Activated T-cell treated with anti-CD3 and anti-CD28 coated beads for 48 hours (primary cell): ENCODE measurements at places on chromosomes 13 and 19.

DNA sequence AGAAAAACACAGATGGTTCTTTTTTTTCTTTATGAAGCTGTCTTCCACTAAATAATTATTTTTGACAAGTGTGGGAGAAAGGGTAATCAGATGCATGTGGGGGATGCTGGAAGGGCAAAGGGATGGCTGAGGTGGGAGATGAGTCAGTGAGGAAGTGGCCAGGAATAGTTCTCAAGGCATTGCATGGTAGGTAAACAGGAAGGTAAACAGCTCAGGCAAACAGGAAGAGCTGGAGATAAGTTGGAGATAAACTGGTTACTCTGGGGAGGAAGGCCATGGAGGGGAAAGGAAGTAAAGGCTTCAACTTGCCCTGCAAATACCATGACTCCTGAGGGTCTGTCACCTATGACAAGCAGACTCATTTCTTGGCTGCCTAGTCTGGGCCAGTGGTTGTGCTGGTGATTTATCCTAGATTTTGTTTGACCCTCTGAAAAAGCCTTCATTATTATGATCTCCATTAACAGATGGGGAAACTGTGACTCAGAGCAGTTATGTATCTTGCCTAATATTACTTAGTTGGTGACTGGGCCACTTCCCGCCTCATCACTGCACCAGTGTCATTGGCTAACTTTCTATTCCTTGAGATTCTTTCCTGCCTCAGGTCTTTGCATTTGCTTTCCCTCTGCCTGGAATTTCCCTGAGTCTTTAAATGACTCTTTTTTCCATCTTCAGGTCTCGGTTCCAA lies 17.1 kb downstream of the ACTL9 start:
- no peak for DNase-seq

DNA sequence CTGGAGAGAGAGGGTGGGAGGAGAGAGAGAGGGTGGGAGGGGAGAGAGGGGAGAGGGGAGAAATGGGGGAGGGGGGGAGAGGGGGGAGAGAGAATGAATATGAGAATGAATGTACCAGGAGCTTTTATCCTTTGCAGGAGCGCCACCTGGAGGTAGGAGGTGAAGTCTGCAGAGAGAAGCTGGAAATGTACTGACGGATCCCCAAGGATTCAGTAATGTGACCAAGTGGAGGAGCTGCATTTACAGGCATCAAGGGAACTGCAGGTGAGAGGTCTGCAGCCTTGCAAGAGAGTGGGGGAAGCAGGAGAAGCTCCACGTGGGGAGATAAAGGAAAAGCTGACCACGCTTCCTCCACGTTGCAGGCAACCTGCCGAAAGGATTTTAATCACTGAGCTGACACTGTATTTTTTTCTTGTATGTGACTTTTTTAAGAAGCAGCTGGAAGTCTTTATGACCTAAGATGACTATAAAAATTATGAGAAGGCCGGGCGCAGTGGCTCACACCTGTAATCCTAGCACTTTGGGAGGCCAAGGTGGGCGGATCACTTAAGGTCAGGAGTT lies 33.7 kb downstream of the VSTM1 start:
- peak; percentile 35 for DNase-seq

GRCh38 chr13:99154064-99154463 lies 46.6 kb upstream of the UBAC2 start:
- no peak for DNase-seq

- no peak for DNase-seq
Observed at GRCh38 chr19:40601134-40601974, at the start of gene LTBP4. LTBP4 (plus strand) TSS chr19:40601369; CDS start chr19:40601388, 19 bp downstream.

DNA sequence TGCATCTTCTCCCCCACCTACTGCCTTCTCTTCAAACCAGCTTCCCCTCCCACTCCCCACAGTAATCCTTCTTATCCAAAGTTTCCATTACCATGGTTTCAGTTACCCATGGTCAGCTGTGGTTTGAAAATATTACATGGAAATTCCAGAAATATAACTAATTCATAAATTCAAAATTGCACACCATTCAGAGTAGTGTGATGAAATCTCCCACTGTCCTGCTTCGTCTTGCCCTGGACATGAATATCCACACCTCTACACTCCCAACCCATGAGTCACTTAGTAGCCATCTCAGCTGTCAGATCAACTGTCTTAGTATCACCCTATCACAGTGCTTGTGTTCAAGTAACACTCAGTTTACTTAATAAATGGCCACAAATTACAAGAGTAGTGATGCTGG lies 3.8 kb upstream of the KCTD12 start:
- DNase-seq: no peak

GRCh38 chr13:48853728-48854102 lies 122.0 kb upstream of the FNDC3A start:
- DNase-seq: peak; percentile 12

- DNase-seq: no peak
Observed at GRCh38 chr13:49938314-49938713, 2.2 kb upstream of the SPRYD7 start.

DNA sequence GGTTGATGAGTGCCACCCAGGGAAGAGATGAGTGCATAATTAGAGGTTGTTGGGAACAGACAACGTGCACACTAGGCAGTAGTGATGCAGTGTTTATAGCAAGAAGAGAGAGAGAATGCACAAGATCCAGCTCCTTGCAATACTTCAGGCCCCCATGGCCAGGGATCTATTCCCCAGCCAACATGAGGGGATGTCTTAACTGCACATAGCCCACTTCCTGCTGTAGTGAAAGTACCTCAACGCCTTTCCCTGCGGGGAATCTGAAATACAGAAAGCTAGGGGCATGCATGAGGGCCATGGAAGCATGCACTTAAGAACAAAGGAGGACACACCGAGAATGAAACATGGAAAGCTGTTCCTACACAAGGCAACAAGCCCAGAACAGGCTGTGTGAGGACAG lies 636.7 kb upstream of the GPC6 start:
- DNase-seq: no peak

GRCh38 chr19:53394522-53394973 lies 401 bp upstream of the ZNF765 start:
- DNase-seq: no peak

GRCh38 chr13:68261105-68261504 lies 1031.0 kb upstream of the PCDH9 start:
- DNase-seq: no peak

- no peak for DNase-seq
Observed at GRCh38 chr19:55345818-55346724, 6.4 kb downstream of the KMT5C start.

DNA sequence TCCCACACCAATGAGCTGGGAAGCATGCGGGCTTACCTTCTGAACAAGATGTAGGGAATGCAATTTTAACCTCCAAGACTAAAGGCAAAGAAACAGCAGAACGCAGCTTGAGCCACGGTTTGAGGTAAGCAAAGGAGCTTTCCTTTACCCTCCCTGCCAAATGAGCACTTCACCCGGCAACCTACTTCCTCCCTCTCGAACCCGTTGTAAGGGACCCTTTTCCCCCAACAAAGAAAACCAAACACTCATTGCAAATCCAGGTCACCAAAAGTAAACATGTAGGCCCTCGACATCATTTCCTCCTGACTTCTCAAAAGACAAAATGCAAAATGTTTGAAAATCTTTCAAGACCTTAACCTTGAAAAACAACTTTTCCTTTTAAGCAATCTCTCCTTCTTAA lies 65.3 kb downstream of the ABCC4 start:
- no peak for DNase-seq

GRCh38 chr13:111202745-111203144 lies 87.6 kb downstream of the ARHGEF7 start:
- DNase-seq: no peak
